Activated T-cell treated with anti-CD3 and anti-CD28 coated beads, Interleukin-2, amount 50 U/mL, for 4 hours (primary cell): ENCODE measurements at places on chromosomes 7 and 10. TPM values are rescaled to one million over a fixed set of nuclear protein-coding genes. Genes with fewer than 3 reads are reported as not detected.

DNA sequence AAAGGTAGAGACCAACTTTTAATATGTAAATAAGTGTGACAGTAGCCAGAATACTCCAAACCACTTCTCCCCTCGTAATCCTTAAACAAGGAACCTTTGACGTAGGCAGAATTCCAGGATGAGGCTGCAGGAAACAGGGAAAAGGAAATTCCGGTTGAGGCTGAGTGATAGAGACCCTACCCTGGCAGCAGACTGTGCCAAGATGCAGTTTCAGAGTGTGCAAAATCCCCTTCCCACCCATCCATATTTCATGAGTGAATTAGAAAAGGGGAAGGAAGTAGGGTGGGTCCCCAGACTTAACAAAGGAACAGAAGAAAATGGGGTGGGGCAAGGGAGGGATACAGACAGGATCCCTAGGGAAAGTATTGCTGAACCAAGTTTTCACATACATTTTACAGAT lies 143.0 kb downstream of the RAPGEF5 start:
- DNase-seq: no peak

GRCh38 chr7:155163696-155164095 lies 93.6 kb downstream of the HTR5A start:
- DNase-seq: no peak

- DNase-seq: no peak
These were observed 37.6 kb downstream of the PPIF start for GRCh38 chr10:79384773-79385391.

- no peak for DNase-seq
These were observed 181.1 kb downstream of the PLCE1 start for GRCh38 chr10:94174838-94175237.

DNA sequence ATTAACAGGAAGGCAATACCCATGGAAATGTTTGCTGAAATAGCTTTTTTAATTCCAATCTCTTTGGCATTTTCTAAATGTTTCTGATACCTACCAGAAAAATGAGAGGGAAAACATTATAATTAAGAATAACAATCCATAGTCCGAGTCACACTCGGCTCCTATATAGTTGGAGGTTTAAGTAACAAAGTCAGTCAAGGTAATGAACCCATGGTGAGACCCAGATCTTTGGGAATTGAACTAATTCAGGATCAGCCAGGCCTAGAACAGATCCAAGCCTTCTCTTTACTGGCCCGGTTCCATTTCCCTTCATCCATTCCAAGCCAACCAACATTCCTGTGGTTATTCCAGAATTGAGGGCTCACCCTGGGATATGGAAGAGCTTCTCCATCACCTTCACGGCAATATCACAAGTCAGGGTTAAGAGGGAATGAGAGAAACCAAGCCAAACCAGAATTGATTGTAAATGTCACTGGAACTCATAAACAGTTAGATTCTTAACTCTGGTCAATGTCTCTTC lies 28.3 kb downstream of the ABCB4 start:
- DNase-seq: no peak

GRCh38 chr10:69124563-69125268 lies 738 bp downstream of the VPS26A start:
- DNase-seq: peak; percentile 36

- DNase-seq: no peak
These were observed 43.4 kb downstream of the EBLN1 start for GRCh38 chr10:22174442-22174841.

DNA sequence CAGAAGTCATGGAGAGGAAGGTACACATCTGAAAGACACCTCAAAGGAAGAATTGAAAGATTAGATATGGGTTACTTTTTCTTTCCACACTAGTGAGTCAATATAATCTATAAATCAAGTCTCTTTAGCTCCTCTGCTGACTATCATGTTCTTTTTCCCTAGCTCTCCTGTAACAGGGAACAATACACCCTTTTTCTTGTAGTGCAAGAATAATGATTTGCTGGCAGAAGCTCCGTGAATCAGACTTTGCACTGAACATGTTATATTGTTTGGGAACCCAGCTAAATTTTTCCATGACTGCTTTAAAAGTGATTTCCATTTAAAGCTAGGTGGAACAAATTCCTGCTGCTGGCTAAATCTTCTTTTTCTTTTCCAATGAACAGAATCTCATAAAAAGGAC lies 756.6 kb upstream of the C7orf33 start:
- no peak for DNase-seq

- no peak for DNase-seq
These were observed 71.3 kb downstream of the HDAC9 start for GRCh38 chr7:18566829-18567228.

DNA sequence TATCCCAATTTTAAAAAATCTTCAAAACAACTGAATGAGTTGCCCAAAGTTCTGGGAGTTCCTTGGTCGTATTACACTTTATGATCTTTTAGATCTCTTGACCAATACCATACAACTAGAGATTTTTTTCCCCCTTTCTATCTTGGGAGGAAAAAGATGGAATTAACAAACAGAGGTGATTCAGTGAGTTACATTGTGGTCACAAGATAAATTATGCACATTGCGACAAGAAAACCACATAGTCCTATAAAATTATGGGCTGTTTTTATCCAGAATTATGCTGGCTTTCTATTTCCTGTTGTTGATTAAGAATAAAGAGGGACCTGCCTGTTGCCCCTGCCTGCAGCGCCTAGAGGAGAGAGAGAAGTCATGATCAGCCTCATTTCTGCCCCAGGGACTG lies 8.2 kb upstream of the SGPL1 start:
- no peak for DNase-seq

- no peak for DNase-seq
These were observed 903 bp upstream of the NT5C2 start for GRCh38 chr10:103193820-103194529.

- DNase-seq: no peak
These were observed 24.6 kb downstream of the NAMPT start for GRCh38 chr7:106260136-106260561.

DNA sequence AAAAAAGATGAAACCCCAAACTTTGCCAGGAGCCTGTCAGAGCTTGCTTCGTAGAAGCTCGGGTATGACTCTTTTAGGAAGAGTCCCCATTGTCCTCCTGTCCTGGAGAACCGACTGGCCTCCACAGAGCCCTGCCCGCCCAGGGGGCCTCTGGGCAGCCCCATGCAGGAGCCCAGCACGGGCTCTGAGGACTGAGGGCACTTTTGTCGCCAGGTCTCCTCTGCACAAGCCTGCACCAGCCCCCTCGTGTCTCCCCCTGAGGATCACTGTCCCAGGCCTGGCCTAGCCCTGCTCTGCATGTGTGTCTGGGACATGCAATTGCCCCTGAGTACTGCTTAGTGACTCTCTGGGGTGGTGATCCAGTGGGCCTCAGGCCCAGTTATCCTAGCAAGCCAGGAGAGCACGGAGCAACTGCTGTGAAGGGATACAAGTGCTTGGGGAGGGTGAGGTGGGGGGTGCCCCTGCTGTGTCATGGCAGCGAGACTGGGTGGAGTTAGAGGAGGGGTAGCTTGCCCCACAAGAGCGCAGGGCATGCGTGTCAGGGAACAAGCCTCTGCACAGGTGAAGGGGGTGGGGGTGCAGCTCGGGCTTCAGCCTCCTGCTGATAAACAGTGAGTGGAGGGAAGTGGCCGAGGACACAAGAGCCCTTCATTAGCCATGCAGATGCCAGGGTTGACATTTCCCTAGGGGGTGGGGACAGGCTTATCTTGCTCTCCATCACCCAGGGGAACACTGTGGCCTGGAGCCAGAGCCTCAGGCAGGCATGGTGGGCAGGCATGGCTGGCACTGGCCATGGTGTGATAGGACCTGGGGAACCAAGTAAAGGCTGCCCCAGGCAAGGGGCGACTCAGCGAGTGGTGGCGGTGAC lies 143.4 kb downstream of the C10orf105 start:
- no peak for DNase-seq

DNA sequence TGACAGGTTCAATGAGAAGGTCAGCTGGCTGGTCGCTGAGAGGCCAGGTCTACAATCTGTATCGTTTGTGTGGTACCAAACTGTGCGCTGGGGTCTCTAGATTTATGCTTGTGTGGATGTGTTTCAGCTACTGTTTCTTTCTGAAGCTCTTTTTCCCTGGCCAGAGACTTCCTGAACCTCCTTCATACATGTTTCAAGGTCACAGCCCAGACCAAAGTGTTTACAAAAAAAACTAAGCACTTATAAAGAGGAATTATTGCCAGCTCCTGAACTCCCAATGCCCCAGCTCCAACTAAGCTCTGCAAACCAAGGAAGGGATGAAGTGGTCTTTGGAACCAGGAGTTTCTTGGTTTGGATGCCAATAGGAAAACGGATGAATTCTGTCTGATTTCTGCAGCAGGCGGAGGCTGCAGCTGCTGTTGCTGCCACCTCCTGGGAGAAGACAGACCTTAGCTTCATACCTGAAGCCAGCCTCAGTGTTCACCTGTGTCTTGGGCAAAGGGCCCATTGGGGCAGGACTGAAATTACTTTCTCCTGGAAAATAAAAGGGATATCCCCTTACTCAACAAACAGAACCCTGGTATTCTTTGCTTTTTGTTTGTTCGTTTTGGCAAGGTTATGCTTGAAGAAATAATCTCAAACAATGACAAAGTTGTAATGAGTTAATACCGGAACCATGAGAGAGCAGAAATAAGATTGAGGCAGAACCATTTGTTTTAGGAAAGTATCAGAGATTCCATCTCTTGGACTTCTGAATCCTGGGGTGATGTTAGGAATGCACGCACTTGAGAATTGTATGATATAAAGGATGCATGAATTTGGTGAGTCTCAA lies 24.6 kb upstream of the MKLN1 start:
- DNase-seq: peak; percentile 20

- DNase-seq: no peak
These were observed 1206.1 kb upstream of the CELF2 start for GRCh38 chr10:9811601-9812000.

- DNase-seq: no peak
These were observed 180.4 kb downstream of the RNF133 start for GRCh38 chr7:122518488-122518887.

DNA sequence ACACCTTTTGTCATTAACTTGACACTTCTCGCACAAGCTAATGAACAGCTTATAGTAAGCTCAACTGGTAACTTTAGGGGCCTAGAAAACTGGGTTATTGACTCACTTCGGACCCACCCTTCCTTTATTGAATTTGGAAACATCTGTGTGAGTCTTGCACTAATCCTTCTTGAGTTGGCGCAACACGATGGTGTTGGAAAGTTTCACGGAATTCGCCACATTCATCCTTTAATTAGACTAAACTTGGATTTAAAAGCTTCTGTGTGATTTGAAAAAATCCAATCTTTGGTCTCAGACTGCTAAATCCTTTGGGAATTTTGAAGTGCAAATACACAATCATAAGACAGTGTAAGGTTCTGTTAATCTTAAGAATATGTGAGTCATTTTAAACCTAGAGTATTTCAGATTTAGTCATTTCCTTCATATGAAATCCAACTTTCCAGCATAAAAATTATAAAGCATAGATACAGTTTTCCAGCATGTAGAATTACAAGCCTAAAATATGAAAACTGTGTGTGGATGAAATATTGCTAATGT lies 15.1 kb downstream of the FZD8 start:
- DNase-seq: no peak

DNA sequence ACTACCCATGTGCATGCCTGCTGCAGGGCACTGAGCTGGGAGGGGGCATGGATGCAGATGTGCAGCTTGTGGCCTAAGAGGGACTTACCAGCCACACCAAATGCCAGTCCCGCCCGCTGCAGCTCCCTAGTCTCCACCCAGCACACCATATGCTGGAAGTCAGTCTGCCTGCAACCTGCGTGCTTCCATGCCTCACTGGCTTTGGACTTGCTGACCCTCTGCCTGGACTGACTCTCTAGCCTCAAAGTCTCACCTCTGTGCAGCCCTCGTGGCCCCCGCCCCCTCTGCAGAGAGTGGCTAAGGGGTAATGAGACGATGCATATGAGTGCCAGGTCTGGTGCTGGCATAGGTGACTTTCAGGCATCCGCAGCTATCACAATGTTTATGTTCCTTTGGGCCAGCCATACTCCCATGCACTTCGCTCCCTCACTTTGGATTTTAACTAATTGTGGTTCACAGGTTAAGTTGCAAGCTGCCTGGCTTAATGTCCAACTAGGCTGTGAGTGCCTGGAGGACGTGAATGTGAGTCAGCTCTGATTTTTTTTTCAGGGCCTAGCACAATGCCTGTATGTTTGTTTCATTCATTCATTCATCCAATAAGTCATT lies 21.7 kb downstream of the TRIM8 start:
- no peak for DNase-seq

- no peak for DNase-seq
These were observed at the start of gene TMEM196 for GRCh38 chr7:19772841-19773760. Gene TMEM196, minus strand, starts transcription at chr7:19773617. Its CDS starts 921 bp downstream, at chr7:19772696.

Gene TMUB1
- 71.8 TPM for total RNA-seq

Gene ADAM22
- total RNA-seq: 1.1 TPM

Gene CUL2
- 50.2 TPM for total RNA-seq

Gene SPDYE6
- not detected for total RNA-seq

Gene TUBB8
- not detected for total RNA-seq

Gene ANKRD1
- not detected for total RNA-seq

Gene MMRN2
- total RNA-seq: not detected

Gene ADRA2A
- total RNA-seq: 0.10 TPM

Gene PRPS1L1
- total RNA-seq: not detected

Gene OGDHL
- 0.43 TPM for total RNA-seq

Gene SRRM3
- total RNA-seq: not detected
